Muscle of back (tissue), 13 donors: ENCODE measurements at places on chromosomes 1 and 21. TPM values are rescaled to one million over a fixed set of nuclear protein-coding genes. Genes with fewer than 3 reads are reported as not detected.

Gene DNALI1
- 16.1 TPM for polyA plus RNA-seq

Gene ESPN
- 5.0 TPM for polyA plus RNA-seq

Gene KRTAP10-12
- polyA plus RNA-seq, result not detected

Gene TP73
- polyA plus RNA-seq, result 0.79 TPM

Gene PKP1
- polyA plus RNA-seq, result 49.6 TPM

Gene TEX38
- not detected for polyA plus RNA-seq

Gene TMEM69
- polyA plus RNA-seq, result 31.1 TPM

Gene HFM1
- polyA plus RNA-seq, result 1.8 TPM

Gene LRRC3
- 3.0 TPM for polyA plus RNA-seq

Gene PCBP3
- polyA plus RNA-seq, result 1.6 TPM

Gene KIAA1614
- 10.2 TPM for polyA plus RNA-seq

Gene CLCNKA
- polyA plus RNA-seq, result 0.39 TPM

Gene RAB42
- 7.2 TPM for polyA plus RNA-seq
